SHP77 treated with DMSO at 0.1 percent for 48 hours (cell line): ENCODE measurements at places on chromosomes 1 and 21.

DNA sequence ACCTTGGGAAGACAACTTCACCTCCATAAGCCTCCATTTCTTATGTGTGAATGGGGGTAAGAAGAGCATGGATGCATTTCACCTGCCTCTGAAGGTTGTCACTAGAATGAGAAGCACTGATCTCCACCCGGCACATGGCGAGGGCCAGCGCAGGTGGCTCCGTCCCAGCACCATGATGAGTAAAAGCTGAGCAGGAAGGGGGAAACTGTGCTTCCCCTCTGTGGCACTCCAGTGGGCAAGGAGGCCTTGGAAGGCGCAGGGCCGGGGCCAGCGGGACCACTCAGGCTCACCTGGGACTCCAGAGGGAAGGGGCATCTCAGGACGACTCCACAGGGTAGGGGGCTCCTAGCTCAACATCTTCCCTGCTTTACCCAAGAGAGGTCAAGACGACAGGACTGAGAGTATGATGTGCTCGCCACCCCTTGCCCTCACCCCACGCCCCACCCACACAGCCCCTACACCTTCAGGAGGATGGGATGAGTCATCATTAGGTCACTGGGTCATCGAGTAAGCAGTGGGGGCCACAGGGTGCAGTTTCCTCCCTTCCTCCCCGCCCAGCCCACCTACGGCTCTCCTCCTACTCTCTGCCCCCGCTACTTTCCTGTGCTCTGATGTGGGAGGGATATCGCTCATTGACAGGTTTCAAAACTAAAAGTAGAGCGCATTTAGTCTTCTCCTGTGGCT lies 112.1 kb downstream of the HIVEP3 start:
- DNase-seq, result no peak

DNA sequence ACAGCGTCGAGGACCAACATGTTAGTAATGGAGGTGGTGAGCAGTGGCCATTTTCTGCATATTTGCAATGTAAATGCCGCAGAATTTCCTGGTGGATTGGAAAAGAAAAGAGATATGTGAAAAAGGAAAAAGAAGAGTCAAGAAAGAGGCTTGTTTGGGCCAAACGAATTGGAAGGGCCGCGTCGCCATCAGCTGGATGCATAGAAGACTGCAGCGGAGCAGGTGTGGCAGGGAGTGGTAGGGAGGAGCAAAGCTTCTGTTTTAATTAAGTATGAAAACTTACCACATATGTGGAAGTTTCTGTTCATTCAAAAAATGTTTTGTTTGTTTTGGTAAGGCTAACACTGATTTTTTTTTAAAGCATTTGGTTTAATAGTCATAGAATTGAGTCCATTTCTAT lies 690.7 kb downstream of the NCAM2 start:
- DNase-seq, result peak; percentile 2

DNA sequence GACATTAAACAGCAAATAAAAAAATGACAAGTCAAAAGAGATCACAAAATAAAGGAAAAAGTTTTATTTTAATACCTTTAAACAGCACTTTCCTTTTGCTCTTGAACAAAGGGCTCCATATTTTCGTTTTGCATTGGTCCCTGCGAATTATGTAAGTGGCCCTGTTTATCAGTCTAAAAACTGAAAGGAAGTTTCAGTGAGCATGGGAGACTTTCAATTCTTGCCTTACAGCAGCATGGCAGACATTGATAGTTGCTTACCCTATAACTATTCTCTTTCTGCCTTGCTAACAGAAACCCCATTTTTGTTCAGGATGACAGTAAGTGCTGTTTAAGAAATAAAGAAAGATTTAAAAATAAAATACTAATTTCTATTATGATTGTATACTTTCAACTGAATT lies 5.2 kb upstream of the SH3GLB1 start:
- DNase-seq, result no peak

DNA sequence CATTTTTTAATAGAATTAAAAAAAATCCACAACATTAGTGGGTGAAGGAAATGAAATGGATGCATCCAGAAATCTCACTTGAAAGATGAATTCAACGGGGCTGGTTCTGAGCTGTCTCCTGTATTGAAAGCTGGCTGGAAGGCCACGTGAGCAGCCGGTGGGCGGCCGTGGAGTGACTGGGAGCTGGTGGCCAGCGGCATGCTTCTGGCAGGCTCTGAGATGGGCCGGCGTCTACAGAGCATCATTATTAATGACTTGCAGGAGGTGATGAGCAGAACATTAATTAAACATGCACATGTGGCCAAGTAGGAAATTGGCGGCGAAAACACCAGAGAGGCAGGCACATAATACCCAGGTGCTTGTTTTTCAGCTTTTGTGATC lies 115.6 kb upstream of the LMO4 start:
- no peak for DNase-seq

GRCh38 chr21:25420831-25421230 lies 186.4 kb downstream of the MRPL39 start:
- DNase-seq, result no peak

DNA sequence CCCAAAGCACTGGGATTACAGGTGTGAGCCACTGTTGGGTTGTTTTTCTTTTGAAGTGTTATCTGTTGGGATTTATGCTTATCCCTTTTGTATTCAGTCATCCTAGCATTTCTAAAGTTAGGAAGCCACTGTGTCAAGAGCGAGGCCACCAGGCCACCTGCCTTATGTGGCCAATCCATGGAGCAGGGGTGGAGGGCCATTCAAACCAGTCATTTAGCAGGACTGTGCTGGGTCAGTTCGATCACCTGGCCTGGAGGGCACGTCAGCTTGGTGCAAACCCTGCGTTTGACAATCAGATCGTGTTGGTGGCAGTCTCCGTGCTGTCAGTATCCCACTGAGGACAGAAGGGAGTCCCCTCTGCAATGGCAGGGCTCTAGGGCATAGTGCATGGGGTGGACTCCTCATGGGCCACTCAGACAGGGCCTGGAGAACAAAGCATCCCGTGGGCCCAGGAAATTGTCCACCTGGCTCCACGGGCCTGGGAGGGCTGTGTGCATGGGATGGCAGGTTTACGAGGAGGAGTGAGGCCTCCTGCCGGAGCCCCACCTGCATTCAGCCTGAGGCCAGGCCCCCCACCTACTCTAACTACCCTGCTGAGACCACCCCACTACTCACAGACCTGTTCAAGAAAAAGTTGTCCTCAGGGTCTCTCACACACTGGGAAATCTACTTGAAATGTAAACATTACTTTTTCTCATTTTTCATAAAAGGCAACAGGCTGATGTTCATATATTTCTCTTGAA lies 242.3 kb downstream of the SDCCAG8 start:
- DNase-seq, result no peak
